Endothelial cell (in vitro differentiated cells): ENCODE measurements at places on chromosomes 11 and 22. TPM values are rescaled to one million over a fixed set of nuclear protein-coding genes. Genes with fewer than 3 reads are reported as not detected.

DNA sequence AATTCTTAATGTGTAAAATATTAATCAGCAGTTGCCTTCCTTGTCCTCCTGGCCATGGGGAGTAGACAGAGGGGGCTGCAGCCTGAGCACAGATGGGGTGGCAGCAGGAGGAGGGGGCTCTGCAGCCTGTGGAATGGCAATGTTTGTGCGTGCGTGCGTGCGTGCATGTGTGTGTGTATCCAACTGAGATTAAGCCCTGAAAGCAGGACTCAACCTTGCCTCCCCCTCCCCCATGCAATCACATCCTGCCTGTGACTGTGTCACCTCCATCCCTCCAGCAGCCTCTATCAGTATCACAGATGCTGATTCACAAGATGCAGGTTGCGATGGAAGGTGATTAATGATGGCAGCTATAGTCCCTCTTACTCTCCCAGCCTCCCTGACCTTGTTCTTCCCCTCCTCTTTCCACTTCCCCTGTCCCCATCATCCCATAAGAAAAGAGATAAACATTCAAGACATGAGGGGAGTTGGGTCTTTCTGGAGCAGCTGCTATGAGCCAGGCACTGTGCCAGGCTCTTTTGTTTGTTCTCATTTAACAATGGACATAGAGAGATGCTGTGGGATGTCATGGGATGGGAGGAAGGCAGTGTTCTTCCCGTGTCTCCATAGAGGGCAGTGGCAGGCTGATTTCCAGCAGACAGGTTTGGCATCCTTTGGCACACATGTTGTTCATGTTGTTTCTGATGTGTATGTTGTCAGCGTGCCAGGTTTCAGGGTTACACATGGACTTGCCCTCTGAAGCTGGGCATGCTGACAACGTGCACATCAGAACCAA, 43.8 kb upstream of the NECTIN1 start:
- no peaks in the 10 kb centered on the region for H3K36me3 ChIP-seq
- no peak overlapping the region for H3K27ac ChIP-seq
- no peak for DNase-seq
- H3K4me1 ChIP-seq, result peaks cover 4% of the 10 kb centered on the region
- peaks cover 7% of the 10 kb centered on the region for H3K27me3 ChIP-seq
- no peak overlapping the region for H3K4me3 ChIP-seq

- peaks cover 2% of the 10 kb centered on the region for H3K27me3 ChIP-seq
- DNase-seq, result no peak
- H3K4me3 ChIP-seq, result no peak overlapping the region
- no peak overlapping the region for H3K27ac ChIP-seq
- no peaks in the 10 kb centered on the region for H3K4me1 ChIP-seq
- peaks cover 10% of the 10 kb centered on the region for H3K36me3 ChIP-seq
Observed at GRCh38 chr11:34724973-34725372, 104.1 kb downstream of the EHF start.

- no peak overlapping the region for H3K27ac ChIP-seq
- peaks cover 18% of the 10 kb centered on the region for H3K4me1 ChIP-seq
- H3K27me3 ChIP-seq, result peaks cover 2% of the 10 kb centered on the region
Observed at GRCh38 chr11:61691380-61692156, 11.4 kb downstream of the DAGLA start.

DNA sequence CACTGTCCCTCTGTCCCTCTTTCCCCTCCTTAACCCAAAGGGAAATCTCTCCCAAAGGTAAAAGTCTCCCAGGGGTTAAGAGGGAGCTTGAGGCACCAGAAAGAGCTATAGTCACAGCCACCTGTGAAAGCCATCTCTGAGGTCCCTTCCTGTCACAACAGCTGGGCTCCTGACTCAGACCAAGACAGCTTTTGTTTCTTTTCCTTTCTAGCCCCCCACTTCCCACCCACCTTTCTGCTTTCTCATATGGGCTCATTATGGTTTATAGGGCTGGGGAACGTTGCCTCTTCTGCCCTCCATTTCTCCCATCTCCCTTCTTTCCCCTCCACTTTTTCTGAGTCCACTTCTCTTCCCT, 19.1 kb downstream of the MIF start:
- H3K36me3 ChIP-seq, result peaks cover 3% of the 10 kb centered on the region
- peak overlapping the region; percentile 93 for H3K4me3 ChIP-seq
- H3K27ac ChIP-seq, result peak overlapping the region; percentile 96
- peaks cover 9% of the 10 kb centered on the region for H3K27me3 ChIP-seq
- no peak for DNase-seq

GRCh38 chr11:78300108-78300839, 111.6 kb downstream of the USP35 start:
- H3K4me3 ChIP-seq, result no peak overlapping the region
- H3K27ac ChIP-seq, result no peak overlapping the region
- peaks cover 3% of the 10 kb centered on the region for H3K36me3 ChIP-seq
- H3K27me3 ChIP-seq, result peaks cover 2% of the 10 kb centered on the region

Gene MPPED2
- 50.2 TPM for total RNA-seq

Gene OR8D2
- not detected for total RNA-seq
